ENCODE measurements at places on chromosomes 4 and X. TPM values are rescaled to one million over a fixed set of nuclear protein-coding genes. Genes with fewer than 3 reads are reported as not detected.

Gene HDX
- 2.6 TPM for total RNA-seq

Gene CT55
- total RNA-seq: not detected

Gene MAGEE1
- total RNA-seq: 6.7 TPM

Gene F8
- 2.9 TPM for total RNA-seq

Gene AWAT1
- total RNA-seq: not detected

GRCh38 chr4:171281359-171281758, 531.8 kb upstream of the GALNTL6 start:
- no peaks in the 10 kb centered on the region for H3K4me1 ChIP-seq
- H3K36me3 ChIP-seq: no peaks in the 10 kb centered on the region
- no peak overlapping the region for H3K4me3 ChIP-seq
- H3K27ac ChIP-seq: no peak overlapping the region
- H3K27me3 ChIP-seq: no peaks in the 10 kb centered on the region

GRCh38 chr4:86451560-86452330, 91.9 kb upstream of the MAPK10 start:
- H3K4me3 ChIP-seq: no peak overlapping the region
- H3K27me3 ChIP-seq: no peaks in the 10 kb centered on the region
- no peak overlapping the region for H3K27ac ChIP-seq

DNA sequence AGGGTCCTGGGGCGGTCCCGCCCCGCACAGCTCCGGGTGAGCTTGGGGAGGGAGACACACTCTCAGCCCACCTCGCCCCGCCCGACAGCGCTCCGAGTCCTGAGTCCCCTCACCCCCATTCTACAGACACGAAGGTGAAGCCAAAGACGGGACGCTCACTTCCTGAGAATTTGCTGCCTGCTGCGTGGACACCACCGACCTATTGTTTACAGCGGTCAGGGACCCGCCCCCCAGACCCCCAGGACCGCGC, 796 bp upstream of the ZNF141 start:
- no peak for DNase-seq
- H3K27me3 ChIP-seq: no peaks in the 10 kb centered on the region
- H3K36me3 ChIP-seq: no peaks in the 10 kb centered on the region
- peak overlapping the region; percentile 95 for H3K27ac ChIP-seq
- peaks cover 16% of the 10 kb centered on the region for H3K4me1 ChIP-seq
- peak overlapping the region; percentile 90 for H3K4me3 ChIP-seq

DNA sequence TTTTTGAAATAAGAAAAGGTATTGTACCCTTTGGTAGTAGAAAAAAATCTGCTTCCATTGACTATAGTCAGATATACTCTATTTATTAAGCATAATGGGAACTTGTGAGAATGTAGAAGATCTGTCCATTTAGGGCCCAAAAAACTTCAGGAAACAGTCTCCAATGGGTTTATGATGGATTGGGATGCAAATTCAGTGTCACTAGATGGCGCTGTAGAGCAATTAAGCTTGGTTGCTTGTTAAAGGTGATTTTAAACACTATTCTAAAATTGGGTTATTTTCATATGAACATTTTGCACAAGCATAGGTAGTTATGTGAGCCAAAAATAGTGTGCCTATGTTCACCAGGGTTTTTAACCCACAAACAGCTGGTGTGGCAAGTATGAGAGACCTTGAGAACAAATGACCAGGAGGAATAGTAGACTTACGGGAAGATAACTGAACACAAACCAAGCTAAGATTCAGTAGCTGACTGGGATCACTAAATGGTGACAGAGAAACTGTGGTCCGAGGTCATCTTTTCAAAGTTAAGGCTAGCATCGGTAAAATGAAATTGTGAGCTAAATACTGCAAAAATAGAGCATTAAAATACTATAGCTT, 80.3 kb upstream of the LSM6 start:
- H3K4me3 ChIP-seq: no peak overlapping the region
- H3K36me3 ChIP-seq: no peaks in the 10 kb centered on the region
- no peaks in the 10 kb centered on the region for H3K27me3 ChIP-seq
- H3K27ac ChIP-seq: no peak overlapping the region
- peak; percentile 51 for DNase-seq
- no peaks in the 10 kb centered on the region for H3K4me1 ChIP-seq

- H3K27me3 ChIP-seq: no peaks in the 10 kb centered on the region
- H3K27ac ChIP-seq: no peak overlapping the region
- H3K4me3 ChIP-seq: no peak overlapping the region
Observed at GRCh38 chrX:46256875-46257274, 288.3 kb downstream of the ZNF674 start.

DNA sequence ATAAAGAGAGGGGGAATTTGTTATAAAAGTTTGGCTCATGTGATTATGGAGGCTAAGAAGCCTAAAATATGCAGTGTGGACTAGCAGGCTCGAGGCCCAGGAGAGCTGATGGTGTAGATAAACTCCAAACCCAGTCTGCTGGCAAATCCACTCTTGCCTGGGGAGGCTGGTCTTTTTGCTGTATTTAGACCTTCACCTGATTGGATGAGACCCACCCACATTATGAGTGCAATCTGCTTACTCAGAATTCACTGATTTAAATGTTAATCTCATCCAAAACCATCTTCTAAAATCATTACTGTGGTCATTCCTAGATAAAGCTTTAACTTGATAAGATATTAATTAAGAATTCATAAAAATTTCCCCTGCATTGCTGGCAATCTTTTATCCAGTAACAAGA, 473.2 kb downstream of the TMA16 start:
- no peaks in the 10 kb centered on the region for H3K4me1 ChIP-seq
- DNase-seq: no peak
- no peaks in the 10 kb centered on the region for H3K36me3 ChIP-seq
- H3K4me3 ChIP-seq: no peak overlapping the region
- no peak overlapping the region for H3K27ac ChIP-seq

DNA sequence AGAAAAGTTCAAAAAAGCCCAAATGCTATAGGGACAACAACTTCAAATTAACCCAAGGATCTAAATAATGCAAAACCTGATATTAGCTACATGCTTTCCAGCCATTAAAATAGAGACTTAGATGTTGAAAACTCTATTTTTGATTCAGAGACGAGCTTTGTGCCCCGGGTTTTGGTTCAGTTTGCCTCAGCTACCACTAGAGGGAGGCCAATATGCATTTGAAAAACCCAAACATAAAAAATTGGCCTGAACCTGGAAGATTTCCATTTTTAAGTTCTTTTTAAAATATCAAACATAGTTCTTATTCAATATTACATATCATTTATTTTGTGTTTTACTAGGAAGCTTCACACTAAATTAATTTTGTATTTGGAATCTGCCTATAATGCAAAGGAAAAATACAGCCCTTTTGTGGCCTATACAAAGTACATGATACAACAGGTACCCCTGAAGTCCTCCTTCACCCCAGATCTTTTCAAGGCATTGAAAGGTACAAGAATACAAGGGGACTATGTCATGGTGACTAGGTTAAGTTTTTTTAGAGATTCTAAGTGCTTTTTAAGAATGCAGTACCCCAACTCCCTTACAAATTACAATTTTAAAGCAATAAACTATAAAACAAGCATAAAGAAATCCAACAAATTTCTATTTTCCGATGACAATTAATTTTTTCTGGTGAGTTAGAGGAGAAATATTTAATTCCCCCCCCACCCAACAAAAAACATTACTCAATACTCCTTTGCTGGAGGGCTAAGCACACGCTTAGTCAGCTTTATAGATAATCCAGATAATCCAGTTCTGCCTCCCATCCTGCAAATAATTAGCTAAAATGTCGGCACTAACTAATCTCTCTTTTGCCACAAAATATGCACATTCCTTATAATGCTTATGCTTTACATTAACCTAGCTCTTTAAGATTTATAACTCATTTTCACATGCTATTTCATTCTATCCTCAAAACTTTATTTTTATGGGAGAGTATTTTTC, 97.7 kb upstream of the PTPN13 start:
- DNase-seq: peak; percentile 44
- no peaks in the 10 kb centered on the region for H3K4me1 ChIP-seq
- H3K4me3 ChIP-seq: no peak overlapping the region
- no peaks in the 10 kb centered on the region for H3K36me3 ChIP-seq
